Activated CD4-positive, CD25-positive, alpha-beta regulatory T cell (primary cell): ENCODE measurements at places on chromosomes 1 and 21.

GRCh38 chr1:197614916-197615692 is 160.2 kb downstream of the DENND1B start:
- no peak for DNase-seq

- DNase-seq = no peak
These were observed 22.5 kb upstream of the CAP1 start for GRCh38 chr1:40017951-40018575.

- DNase-seq = no peak
These were observed 38.0 kb downstream of the LDLRAD2 start for GRCh38 chr1:21849909-21850576.

GRCh38 chr1:208179263-208179816 is 64.8 kb downstream of the PLXNA2 start:
- DNase-seq = no peak

DNA sequence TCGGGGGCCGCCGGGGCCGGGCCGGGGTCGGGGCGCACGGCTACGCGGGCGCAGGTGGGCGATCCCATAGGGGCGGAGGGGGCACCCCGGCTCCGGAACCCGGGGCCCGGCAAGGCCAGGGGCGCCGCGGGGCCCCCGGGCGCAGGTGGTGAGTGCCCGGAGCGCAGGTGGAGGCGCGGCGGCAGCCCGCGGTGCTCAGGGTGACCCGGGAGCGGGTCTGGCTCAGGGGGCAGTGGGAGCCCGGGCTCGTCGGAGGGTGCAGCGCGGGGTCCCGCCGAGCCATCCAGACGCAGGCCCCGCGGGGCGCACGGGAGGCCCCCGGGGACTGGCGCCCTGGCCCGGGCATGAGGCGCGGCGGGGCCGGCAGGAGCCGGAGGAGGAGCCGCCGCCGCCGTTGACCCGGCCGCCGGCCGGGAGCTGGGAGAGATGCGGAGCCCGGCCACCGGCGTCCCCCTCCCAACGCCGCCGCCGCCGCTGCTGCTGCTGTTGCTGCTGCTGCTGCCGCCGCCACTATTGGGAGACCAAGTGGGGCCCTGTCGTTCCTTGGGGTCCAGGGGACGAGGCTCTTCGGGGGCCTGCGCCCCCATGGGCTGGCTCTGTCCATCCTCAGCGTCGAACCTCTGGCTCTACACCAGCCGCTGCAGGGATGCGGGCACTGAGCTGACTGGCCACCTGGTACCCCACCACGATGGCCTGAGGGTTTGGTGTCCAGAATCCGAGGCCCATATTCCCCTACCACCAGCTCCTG is 489 bp downstream of the CELSR2 start:
- DNase-seq = no peak

DNA sequence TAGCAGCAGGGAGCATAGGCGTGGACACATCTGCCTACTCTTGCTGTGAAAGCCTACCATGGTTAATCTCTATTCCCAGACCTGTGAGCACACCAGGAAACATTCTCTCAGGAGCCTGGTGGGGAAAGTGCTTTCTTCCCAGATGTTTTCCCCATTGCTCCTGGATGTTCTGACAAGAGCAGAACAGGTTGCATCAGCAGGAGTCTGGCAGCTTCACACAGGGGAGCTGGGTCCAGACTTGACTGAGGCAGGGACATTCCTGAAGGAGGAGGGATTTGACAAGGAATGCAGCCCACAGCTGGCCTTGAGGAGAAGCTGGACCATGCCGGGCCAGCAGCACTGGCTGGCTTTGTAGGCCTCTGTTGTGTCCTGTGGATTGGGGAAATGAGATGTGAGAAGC is 21.0 kb upstream of the ARTN start:
- DNase-seq = no peak

DNA sequence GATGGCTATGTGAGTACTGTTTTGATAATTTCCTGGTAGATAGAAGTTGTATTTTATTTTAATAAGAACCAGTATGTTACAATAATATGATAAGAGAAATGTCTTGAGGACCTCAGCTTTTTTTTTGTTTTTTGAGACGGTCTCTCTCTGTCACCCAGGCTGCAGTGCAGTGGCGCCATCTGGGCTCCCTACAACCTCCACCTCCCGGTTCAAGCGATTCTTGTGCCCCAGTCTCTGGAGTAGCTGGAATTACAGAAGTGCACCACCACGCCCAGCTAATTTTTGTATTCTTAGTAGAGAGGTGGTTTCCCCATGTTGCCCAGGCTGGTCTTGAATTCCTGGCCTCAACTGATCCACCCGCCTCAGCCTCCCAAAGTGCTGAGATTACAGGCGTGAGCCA is 968.1 kb upstream of the ADGRL4 start:
- no peak for DNase-seq

DNA sequence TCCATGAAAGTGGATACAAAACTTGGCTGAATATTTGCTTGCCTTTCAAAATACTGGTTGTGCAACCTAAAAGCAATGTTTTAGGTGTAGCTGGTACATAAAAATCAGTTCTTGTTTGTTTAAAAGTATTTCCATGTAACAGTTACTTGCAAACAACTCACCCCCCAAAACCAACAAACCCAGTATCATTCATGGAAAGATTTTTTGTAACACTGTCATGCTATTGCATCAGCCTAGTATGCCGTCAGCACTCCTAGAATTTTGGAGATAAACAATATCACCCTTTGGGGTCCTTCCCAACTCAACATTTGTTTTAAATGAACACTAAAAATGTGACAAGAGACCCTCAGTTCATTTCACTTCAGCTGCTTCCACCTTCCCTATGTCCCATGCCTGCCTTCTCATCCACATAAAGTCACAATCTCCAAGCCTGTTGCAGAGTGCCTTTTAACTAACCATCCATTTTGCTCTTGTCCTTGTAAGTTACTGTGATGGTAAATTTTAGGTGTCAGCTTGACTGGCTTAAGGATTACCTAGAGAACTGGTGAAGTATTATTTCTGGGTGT is 425.3 kb downstream of the DUSP10 start:
- DNase-seq = no peak

DNA sequence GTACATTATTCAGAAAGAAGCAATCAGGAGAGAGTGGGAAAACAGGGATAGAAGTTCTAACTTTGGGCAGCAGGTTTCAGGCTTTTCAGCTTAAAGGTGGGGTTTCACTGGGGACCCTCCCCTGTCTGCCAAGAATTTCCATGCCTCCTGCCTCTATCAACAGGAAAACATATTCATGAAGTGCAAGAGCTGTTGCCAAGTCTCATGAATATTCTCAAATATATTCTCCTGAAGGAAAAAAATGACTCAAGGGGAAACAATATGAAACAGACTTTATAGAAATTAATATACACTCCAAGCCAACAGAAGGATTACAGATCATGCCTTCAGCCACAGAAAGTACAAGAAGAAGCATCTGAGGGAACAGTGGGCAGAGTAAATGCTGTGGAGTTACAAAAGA is 713.3 kb upstream of the ADAMTS5 start:
- no peak for DNase-seq

DNA sequence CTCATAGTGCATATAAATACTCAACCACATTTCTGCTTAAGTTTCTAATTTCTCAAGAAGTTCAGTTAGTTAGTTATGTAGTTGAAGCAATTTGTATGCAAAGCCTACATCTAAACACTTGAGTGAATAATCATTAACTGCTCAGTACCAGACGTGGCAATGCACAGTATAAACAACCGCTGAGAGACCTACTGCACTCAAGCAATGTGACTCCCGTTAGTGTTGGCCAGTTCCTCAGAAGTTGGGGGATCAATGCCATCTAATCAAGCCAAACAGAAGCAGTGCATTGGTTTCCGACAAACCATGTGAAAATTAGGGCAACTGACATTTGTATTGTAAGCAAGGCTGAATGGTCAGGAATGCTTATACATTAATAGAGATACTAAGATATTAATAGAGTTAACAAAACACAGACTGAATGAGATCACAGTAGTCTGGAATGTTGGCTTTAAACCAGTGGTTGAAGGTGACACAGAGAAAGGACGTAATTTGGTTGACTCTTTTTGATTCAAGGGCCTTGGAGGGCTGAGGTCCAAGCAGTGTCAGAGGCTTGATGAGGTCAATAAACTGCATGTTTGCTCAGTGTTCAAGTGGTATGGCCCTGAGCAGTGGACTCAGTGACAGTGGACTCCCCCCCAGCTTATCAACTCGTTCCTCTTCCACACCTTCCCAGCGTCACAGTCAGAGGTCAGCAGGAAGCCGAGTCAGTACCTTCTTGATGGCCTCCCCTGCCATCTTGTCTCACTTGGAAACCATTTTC is 255.5 kb downstream of the CTH start:
- no peak for DNase-seq

DNA sequence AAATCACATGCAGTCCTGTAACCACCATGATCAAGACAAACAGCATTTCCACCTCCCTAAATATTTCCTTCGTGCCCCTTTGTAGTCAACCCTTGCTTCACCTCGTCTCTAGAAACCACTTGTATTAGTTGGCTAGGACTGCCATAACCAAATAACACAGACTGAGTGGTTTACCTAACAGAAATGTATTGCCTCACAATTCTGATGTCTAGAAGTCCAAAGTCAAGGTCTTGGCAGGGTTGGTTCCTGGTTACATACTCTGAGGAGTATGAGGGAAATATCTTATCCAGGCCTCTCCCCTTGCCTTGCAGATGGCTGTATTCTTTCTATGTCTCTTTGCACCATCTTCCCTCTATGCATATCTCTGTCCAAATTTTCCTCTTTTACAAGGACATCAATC is 23.3 kb upstream of the FRRS1 start:
- DNase-seq = no peak

DNA sequence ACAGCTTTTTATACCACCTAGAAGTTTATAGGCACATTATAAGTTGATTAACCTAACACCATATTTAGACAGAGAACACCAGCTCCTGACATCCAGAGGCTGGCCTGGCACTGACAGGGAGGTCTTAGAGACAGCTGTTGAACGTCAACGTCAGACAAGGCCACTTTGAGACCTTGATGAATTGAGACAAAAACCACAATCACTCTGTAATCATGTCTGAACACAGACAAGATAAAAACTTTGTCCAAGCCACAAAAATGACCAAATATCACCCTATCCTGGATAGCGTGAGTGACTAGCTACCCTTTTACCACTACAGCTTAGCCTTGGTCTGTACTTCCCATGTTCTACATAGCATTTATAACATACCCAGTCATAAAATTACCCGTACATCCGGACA is 403.6 kb upstream of the CHRM3 start:
- DNase-seq = no peak

DNA sequence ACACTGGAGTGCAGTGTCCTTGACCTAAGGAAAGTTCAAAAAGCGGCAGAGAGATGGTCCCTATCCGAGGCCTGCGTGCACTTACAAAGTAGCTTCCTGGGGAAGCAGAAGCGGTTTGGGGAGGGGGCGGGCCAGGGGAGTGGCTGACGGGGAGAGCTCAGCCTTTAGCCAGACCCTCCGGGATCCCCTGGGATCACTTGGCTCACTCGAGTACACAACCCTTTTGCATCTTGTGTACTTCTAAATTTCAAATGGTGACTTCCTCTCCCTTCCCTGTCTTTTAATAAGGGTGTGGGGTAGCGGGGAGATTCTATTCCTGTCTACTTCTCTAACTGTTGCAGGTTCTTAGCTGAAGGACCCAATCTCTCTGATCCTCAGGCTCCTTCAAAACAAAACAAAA is 18.1 kb upstream of the SNX27 start:
- no peak for DNase-seq

DNA sequence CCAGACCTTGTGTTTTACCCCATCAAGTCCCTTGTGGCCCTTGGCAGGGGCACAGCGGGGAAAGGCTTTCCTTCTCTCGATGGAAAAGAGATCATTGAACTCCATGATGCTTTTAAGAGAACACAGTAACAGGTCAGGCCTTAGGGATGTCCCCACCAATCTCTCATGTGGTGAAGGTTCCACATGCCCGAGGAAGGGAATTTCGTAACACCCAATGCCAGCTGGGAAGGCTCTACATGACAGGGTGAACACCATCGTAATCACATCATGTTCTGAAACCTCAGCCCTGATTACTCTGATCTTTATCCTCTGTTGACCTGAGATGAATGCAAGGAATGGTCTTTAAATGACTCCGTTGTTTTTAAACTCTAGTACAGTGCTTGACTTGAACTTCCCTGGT is 105.5 kb upstream of the SPAG17 start:
- DNase-seq = no peak

- no peak for DNase-seq
These were observed 10.3 kb upstream of the ERMAP start for GRCh38 chr1:42806593-42806992.

GRCh38 chr1:174841747-174842146 is 158.0 kb upstream of the CACYBP start:
- no peak for DNase-seq

DNA sequence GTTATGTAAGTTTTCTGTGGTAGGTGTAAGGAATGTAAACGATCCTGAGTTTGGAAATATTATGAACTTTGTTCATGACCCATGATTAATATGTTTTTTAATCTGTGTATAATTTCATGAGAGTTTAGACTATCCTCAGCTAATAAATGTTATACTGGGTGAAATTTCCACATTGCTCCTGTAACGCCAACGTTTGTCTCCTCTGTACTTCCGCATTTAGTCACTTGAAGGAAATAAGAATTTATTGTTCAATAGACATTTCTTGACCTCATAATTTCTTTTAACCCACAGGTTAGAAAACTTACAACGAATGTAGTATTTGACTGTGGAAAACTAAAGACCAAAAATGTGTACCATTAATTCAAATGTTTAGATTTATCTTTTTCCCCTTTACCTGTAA is 876 bp downstream of the KCNJ15 start:
- DNase-seq = no peak

DNA sequence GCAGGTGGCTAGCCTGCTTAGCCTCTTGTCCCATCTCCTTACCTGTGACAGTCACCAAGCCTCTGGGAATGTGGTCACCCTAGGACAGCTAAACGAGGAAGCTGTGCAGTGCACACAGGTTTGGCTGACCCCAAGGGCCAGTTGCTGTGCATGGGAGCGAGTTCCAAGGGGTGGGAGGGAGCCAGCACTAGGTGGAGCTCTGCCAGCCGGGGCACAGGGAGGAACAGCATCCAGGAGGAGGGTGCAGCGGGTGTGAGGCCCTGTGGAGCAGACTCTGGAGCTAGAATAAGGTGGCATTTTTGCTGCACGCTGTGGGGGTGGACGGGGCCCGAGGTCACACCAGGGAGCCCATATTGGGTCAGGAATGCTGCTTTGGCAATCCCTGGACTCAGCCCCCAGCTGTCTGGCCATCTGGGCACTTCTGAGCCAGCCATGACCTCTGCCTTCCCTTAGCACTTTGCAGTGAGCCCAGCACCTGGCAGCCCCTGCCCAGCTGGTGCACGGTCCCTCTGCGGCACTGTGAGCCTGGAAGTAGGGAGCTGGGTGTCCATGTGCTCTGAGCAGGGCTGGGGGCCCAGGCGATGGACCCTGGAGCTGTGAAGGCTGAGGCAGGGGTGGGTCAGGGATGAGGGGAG is 8.7 kb downstream of the PDXK start:
- no peak for DNase-seq

GRCh38 chr1:203968761-203969160 is 104.2 kb upstream of the SOX13 start:
- no peak for DNase-seq

DNA sequence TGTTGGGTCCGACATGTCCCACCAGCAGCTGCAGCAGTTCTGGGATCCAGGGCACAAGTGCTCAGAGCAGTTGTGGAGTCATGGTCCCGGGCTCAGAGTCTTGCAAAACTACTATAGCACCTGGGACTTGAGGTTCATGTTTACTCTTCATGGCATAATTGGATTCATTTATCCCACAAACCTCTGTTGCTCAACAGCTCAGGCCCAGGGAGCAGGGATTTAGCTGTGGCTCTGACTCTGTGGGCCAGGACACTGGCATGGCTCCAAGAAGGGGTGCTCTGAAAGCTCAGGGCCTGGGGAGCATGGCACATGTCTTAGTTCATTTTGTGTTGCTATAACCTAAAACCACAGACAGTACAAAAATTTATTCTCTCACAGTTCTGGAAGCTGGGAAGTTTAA is 626.7 kb upstream of the ADGRL2 start:
- DNase-seq = no peak
